ENCODE measurements at places on chromosomes 7 and 10.

GRCh38 chr10:86103391-86104101 is 263.0 kb downstream of the GRID1 start:
- no peak for DNase-seq

- no peak for DNase-seq
These were observed 96.3 kb downstream of the BICC1 start for GRCh38 chr10:58608826-58609531.

GRCh38 chr7:29143751-29144150 is 2.6 kb downstream of the CPVL start:
- no peak for DNase-seq

GRCh38 chr10:82986216-82986615 is 1111.2 kb downstream of the NRG3 start:
- no peak for DNase-seq

DNA sequence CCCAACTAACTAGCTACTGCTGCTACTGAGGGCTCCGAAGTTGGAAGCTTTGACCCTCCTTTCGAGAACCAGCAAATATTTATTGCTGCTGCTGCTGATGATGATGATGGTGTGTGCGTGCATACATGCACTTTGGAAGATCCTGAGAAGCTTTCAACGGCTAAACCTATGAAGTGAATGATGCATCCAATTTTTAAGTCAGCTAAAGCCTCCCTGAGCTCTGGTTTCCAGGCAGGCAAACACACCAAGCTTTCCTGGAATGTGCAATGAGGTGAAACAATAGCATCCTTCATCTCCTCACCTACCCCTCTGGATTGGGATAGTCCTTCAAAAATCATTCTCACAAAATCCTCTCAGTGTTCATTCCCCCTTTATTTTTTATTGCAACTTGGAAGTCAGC is 13.9 kb downstream of the MACC1 start:
- DNase-seq = no peak

GRCh38 chr7:46054915-46055314 is 133.8 kb upstream of the IGFBP3 start:
- no peak for DNase-seq

- no peak for DNase-seq
These were observed 50.6 kb upstream of the DPYSL4 start for GRCh38 chr10:132136097-132136521.

DNA sequence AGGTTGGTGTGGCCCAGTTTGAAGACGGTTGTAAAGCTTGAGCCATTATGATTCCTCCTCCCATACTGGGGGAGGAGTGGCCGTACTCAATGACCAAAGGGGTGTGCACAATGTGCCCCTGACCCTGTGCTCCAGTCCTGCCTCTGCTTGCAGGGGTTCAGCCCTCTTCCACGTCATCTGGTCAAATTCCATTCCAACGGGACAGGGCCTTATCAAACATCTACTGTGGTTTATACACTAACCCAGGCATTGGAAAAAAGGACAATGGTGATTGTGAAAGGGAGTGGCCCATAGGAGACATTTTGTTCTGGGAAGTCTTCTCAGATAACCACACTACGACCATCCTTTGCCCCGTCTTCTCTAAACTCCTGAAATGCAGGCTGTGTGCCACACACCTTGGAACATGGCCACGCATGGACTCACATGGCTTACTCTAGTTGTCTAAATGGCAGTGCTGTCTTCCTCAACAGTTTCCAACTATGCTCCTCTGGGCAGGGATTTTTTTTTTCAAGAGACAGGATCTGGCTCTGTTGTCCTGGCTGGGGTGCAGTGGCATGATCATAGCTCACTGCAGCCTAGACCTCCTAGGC is 103.0 kb downstream of the JCAD start:
- DNase-seq = no peak

DNA sequence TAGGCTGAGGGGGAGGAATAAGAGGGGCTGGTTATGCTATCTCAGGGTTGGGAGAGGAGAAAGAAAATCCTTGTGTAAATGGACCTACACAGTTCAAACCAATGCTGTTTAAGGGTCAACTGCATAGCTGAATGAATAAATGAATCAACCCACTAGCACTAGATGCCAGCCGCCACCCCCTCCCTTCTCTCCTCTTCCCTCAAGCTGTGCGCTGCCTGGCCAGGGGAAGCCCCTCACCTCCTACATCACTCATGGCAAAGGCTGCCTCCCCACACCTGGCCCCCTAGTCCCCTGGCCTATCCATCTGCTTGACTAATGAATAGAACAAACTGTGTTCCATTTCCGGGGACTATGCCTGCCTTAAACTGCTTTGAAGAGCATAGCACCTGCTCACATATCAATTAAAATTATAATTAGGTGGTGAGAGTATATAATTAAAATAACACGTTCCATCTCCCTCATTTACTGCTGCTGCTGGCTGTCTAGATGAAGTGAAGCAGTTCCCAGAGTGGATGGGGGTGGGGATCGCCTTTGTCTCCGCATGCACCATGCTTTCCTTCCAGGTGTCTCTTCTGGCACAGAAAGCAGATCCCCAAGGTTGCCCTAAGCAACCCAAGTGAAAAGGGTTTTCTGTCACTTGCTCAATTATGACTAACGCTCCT is 32.6 kb downstream of the GRID1 start:
- no peak for DNase-seq

GRCh38 chr10:18473424-18474117 is 177.8 kb downstream of the NSUN6 start:
- no peak for DNase-seq

DNA sequence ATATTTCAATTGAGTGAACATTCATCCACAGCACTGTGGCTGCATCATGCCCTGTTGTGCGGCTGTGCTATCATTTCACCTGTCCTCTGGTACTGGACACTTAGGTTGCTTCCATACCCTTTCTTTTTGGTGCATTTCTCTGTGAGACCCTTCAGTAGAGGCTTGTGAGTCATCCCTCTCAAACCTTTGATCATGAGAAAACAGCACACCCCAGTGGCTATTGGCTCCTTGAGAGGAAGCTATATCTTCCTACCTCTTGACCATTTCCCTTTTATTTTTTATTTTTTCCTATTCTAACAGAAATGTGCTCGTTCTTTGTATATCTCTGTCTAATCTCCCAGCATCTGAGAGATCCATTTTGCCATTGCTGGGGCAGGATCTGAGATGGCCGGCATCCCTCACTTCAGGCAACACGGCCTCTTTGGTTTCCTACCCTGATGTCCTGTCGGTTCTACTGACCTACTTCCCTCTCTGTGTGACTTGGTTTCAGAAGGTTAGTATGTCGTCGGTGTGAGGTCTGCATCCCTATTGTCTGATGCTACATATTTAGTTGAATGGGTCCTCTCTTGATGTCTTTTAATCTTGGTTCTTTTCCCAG is 23.8 kb upstream of the PIK3AP1 start:
- no peak for DNase-seq

- peak; percentile 22 for DNase-seq
These were observed 113.7 kb upstream of the LRRN3 start for GRCh38 chr7:110977127-110977737.

GRCh38 chr7:143289421-143289820 is 1.3 kb downstream of the CASP2 start:
- DNase-seq = no peak

DNA sequence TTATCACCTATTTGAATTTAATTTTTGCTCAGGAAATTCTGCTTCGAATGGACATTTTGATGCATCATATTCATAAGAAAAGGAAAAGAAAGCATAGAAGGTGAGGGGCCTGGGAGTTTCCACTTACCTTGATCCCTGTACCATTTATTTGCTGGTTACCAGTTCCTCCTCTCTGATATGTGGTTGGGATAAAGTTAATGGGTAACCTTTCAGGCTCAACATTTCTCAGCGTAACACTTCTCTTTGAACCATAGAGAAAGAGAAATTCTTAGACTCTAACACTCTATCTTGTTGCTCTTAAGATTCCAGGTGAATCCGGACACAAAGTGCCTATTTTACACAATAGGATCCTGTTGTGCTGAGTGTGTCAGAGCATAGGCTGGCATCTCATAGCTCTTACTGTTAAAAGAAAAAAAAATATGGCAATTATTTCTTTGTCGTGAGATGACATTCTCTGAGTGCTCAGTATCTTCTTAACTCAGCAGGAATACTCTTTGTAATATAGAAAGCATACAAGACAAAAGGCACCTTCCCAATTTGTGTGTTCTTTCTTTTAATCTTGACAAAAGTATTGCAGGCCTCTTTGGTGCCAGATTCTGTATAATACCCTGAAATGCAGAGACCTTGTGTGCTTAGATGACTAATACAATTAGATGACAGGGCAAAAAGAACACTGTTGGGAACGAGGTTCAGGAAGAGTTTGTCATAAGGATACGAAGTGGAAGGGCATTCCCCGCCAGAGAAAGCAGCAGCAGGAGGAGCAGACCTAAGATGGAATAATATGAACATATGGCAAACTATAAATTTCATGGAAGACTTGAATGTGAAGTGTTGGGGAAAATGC is 689.6 kb downstream of the NRG3 start:
- no peak for DNase-seq

DNA sequence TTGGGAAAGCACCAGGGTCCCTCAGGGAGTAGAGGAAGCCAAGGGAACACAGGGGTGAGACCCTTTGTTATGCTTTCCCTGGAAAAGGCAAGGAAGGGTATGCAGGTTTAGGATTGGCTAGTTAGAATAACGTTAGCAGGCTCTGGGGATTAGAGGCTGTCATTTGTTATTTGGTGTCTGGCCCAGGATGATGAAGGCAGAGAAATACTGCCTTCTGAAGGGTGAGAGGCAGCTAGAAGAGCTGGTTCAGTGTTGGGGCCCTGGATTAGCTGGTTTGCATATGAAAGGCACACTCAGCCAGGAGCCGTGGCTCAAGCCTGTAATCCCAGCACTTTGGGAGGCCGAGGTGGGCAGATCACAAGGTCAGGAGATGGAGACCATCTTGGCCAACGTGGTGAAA is 3.0 kb upstream of the PILRA start:
- DNase-seq = no peak

DNA sequence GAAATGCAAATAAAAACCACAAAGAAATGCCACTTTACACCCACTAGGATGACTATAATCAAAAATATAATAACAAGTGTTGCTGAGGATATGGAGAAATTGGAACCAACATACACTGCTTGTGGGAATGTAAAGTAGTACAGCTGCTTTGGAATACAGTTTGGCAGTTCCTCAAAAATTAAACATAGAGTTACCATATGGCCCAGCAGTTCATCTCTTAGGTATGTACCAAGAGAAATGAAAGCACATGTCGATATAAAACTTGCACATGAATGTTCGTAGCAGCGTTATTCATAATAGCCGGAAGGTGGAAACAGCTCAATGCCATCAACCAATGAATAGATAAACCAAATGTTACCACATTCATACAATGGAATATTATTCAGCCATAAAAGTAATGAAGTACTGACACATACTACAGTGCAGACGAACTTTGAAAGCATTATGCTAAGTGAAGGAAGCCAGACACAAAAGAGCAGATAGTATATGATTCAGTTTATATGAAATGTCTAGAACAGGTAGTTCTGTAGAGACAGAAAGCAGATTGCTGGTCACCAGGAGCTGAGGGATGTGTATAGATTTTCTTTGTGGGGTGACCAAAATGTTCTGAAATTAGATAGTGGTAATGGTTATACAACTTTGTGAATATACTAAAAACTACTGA is 12.4 kb downstream of the BCAP29 start:
- DNase-seq = no peak

DNA sequence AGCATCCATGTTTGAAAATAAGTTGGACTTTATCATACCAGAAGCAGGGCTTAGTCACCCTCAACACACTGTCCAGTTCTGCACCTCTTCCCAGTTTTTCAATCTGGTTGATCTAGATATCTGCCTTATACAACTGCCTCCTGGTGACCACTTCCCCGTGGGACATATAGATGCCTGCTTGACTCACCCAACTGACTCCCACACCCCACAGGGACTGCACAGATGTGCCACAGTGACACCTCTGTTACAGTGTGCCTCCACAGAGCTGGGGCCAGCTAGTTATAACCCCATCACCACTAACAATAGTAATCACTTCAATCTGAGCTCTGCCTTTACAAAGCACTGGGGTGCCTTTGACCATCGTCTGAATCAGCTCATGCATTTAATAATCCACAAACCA is 82.6 kb upstream of the AOAH start:
- no peak for DNase-seq

- DNase-seq = no peak
These were observed 331.9 kb upstream of the NUPR2 start for GRCh38 chr7:56447864-56448693.
